ENCODE measurements at places on chromosomes 3 and 15.

DNA sequence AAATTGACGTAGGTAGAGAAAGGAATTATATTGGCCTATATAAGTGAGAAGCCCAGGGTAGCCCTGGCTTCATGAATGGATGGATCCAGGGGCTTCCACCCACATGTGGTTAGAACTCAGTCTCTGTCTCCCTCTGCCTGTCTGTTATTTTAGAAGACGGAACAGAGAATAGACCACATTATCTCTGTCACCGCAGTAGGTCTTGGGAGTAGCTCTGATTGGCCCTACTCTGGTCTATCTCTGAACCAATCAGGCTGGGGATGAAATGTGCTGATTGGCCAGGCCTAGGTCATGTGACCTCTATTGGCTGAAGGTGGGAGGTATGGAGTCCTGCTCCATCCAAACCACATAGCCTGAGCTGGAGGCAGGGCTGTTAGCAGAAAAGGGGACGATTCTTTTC, 143.0 kb upstream of the PRR23C start:
- no peak for DNase-seq

GRCh38 chr15:101625184-101625583, 27.0 kb downstream of the TM2D3 start:
- DNase-seq = no peak

GRCh38 chr15:98547275-98547674, 101.1 kb upstream of the IGF1R start:
- no peak for DNase-seq

GRCh38 chr15:90232196-90232595, 1.5 kb downstream of the CIB1 start:
- DNase-seq = no peak

DNA sequence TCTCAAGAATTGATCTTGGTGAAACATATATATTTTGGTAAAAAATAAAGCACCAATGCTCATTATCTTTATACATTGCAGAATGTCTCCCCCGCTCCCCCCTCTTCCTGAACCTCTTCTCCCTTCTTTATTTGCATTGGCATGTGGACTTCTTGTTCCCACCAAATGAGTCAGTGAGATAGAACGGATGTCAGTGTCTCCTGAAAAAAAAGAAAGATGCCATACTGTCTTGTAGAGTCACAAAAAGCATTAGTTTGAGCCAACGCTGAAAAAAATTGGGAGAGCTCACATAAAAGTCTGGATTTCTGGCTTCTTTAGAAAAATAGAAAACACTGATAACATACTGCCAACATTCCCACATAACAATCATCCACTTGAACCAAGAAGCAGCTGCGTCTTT, 32.0 kb upstream of the STXBP5L start:
- DNase-seq = no peak
